ENCODE measurements at places on chromosomes 1 and 21.

DNA sequence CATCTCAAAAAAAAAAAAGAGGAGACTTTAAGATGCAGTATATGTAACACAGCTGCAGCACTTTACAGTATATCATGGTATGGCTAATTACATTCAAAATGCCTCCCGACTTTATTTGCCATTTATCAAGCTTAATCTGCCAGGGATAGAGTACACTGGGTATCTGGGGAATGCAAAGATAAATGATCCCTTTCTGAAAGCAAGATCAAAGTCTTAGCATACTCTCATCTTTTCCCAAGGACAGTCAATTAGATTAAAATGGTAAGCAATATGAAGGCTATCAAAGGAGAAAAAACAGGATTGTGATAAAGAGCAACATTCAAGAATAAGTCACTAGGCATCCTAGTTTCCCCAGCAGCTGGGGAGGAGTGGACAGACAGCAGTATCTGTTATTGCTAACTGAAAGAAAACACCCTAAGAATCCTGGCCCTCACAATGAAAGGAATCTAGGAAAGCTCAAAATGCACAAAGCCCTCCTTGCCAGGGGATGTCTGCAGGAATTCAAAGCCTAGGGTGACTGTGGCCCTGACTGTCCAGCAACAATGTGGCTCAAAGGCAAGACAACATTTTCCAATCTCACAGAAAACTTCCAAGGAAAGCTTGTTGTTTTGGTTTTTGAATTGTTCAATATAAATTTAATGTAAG is 56.7 kb upstream of the RAP1GAP start:
- DNase-seq = no peak

GRCh38 chr1:114755006-114755931 is 2.5 kb downstream of the CSDE1 start:
- no peak for DNase-seq

DNA sequence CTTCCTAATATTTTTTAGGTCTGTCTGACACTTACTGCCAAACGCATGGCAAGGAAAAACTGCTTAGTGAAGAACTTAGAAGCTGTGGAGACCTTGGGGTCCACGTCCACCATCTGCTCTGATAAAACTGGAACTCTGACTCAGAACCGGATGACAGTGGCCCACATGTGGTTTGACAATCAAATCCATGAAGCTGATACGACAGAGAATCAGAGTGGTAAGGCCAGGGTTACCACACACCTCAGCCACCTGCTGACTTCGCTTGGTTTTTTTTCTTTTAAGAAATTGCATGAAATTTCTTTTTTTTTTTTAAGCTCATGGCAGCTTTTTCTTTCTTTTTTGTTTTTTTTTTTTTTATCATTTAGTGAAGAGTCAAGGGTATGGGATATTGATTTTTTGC is 17.2 kb downstream of the ATP1A1 start:
- no peak for DNase-seq

DNA sequence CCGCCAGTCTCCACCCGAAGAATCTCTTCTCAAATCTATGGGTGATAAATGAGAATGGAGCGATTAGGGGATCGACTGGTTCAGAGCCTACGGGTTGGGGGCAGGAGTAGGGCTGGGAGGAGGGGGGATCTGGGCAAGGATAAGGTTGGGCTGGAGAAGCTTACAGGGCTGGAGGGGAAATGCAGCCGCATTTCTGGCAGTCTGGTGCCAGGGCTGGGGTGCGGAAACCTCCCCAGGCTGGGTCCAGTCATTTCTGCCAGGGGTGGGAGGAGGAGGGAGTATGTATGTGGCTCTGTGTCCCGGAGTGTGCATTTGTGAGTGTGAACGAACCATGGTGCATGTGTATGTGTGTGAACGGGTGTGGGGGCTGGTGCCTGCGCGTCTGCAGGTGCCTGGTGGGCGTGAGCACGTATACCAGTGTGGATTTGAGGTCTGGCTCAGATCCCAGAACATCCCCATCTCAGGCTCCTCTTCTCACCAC is 10.2 kb downstream of the C1orf216 start:
- no peak for DNase-seq

DNA sequence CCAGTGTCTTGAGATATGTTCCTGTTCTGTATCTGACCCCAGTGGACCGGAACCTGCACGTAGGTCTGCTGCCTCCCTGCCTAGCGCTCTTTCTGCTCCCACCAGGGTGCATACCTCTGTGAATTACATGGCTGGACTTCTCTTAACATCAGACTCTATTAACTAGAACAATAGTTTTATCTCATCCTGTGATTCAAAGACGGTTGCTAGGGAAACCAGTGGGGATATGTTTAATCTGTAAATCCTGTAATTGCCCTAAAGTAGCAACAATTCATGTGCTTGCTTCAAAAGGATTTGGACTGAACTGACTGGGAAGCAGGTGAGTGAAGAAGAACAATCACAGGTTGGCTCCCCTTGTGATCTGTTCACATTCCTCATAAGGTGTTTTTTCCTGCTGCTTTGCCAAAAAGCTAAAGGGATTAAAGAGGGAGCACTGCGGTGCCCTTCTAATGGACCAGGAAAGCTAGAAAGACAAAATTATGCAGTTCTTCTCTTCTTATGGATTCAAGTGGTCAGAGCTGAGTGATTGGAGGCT is 52.7 kb upstream of the DIRAS3 start:
- DNase-seq = no peak

DNA sequence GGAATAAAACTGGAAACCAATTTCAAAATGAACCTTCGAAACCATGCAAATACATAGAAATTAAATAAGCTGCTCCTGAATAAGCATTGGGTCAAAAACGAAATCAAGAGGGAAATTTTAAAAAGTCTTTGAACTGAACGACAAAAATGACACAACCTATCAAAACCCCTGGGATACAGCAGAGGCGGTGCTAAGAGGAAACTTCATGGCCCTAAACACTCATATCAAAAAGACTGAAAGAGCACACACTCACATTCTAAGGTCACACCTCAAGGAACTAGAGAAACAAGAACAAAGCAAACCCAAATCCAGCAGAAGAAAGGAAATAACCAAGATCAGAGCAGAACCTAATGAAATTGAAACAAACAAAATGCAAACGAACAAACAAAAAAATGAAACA is 85.2 kb upstream of the CDC42BPA start:
- DNase-seq = no peak

Data from AG09319 (cell line).